ENCODE measurements at places on chromosomes 2 and 18.

DNA sequence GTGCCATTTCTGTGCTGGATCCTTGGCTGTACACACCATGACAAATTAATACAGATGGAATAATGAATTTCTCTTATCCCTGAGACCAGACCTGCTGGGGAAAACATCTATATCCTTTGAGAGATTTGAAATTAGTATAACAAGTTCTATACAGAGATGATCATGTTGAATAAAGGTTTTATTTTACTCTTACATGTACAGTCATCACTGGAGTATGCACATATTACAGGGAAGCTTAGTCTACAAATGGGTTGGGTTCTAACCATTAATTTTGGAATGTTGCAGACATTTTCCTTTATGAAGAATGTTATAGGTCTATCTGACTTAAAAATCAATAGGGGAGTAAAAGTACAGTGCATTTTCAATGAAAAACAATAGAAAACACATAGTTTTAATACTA, 29.9 kb upstream of the MMADHC start:
- DNase-seq, result no peak

GRCh38 chr2:240918258-240919091, 12.3 kb downstream of the CROCC2 start:
- DNase-seq, result no peak

- DNase-seq, result no peak
Measured at GRCh38 chr2:192159208-192159607, 35.5 kb downstream of the TMEFF2 start.

- DNase-seq, result no peak
Measured at GRCh38 chr2:226080334-226080733, 680.8 kb downstream of the NYAP2 start.

GRCh38 chr18:63624863-63625262, 19.2 kb downstream of the SERPINB4 start:
- DNase-seq, result no peak

DNA sequence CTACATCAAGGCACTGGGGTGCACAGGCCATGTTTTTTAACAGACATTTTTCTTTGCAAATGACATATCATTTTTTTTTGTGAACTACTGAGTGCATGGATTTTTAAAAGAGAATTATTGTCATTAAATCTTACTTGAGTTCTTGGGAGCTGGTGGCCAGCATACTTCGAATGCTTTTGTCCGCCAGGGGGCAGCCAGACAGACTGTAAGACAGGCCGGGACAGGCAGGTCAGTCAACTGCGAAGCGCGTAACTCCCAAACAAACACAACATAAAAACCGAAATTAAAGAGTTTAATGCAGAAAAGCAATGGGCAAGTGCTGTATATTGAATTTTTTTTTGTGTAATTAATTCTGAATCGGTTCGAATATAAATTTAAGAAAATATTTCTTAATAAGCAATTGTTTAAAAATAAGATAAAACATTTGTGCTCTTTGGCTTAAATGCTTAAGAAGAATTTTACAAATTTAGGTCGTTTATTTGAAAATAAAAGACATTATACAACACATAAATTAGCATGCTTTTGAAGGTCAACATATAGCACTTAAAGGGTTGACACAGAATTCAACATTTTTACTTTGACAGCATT, 142.2 kb upstream of the PXDN start:
- DNase-seq, result no peak
